Stimulated activated CD8-positive, alpha-beta memory T cell treated with anti-CD3 and anti-CD28 coated beads, Interleukin-2, amount 100 ng/mL, for 1 hour (primary cell): ENCODE measurements at places on chromosomes 11 and 22.

- no peak for DNase-seq
These were observed 5.3 kb downstream of the KCNQ1OT1 start for GRCh38 chr11:2694495-2694894.

GRCh38 chr11:118267486-118267885 is 3.4 kb upstream of the MPZL2 start:
- DNase-seq: no peak

GRCh38 chr11:75534259-75535069 is 8.7 kb upstream of the GDPD5 start:
- no peak for DNase-seq

GRCh38 chr11:34448223-34448994 is 9.7 kb downstream of the CAT start:
- DNase-seq: no peak

- peak; percentile 80 for DNase-seq
These were observed 29.5 kb upstream of the WNT7B start for GRCh38 chr22:46006379-46007002.

- no peak for DNase-seq
These were observed 10.2 kb upstream of the CBX6 start for GRCh38 chr22:38881997-38882879.
